ENCODE measurements at places on chromosomes 16 and 17.

DNA sequence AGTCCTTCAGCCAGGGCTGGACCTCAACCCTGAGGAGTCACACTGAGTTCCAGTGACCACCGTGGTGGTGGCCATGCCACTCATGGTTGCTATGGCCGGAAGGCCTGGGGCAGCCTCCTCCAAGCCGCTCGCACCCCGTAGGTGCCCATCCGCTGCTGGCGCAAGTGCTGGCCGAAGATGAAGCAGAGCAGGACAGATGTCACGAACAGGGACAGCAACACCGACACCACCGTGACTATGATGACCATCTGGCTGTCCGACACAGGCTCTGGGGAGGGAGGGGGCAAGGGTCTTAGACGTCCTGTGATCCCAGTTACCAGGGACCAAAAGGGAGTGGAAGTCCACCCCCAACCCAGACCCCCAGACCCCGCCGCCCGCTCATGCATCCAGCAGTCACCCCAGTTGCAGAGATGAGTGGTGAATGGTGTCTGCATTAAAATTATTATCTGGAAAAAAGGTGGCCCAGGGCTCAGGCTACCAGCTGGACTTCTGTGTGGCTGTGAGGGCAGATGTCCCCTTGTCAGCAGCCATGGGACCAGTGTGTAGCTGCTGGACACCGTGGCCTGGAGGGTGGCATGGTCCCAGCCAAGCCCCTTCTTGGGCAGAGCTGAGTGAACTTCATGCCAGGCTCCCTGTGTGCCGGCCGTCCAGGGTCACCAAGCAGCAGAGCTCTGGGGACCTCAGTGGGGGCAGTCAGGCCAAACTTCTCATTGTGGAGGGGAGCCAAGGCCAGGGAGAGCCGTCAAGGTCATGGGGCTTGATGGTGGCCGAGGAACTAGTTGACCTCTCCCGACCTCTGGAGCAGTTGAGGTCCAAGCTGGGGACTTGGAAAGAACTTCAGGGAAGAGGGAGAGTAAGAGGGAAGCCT, 4.7 kb downstream of the PRR29 start:
- DNase-seq: no peak

GRCh38 chr16:55284718-55285099, 39.3 kb upstream of the IRX6 start:
- DNase-seq: no peak

- DNase-seq: no peak
These were observed 48.4 kb downstream of the TOX3 start for GRCh38 chr16:52498328-52499059.

DNA sequence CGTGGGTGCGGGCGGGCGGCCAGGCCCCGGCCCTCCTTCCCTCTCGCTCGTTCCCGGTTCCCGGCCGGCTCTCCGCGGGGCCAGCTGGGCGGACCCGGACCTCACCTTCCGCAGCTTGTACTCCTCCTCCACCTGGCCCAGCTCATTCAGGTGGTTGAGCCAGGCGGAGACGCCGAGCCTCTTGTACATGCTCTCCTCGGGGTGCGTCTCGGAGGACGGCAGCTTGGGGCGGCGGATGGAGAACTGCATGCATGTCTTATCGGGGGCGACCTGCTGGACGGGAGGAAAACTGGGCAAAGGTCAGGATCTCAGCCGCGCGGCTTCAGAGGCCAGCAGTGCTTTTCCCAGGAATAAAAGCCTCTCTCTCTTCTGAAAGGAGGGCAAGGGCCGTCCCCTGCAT, 85.4 kb downstream of the TBC1D16 start:
- no peak for DNase-seq

DNA sequence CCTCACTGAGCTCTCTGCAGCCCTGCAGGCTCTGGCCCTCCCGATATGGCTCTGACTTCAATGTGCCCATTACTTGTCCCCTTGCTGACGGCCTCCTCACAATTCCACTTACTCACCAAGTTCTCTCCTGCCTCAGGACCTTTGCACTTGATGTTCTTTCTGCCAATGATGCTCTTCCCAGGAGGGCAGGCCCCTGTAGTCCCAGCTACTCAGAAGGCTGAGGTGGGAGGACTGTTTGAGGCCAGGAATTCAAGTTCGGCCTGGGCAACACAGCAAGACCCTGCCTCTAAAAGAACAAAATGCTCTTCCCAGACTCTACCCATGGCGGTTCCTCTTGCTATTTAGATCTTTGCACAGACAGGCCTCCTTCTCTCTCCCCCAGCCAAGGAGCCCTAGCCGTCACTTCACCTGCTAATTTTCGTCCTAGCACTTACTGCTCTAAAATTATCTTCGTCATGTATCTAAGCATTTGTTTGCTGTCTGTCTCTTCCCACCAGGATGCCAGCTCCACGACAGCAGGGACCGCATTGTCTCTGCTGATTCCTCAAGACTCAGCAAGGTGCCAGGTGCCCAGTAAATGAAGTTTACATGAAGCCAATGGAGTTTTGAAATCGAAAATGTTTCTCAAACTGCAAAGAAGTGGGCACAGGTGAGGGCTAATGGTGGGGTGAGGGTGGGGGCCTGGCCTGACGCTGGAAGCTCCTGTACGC, 626 bp upstream of the RAI1 start:
- DNase-seq: no peak

DNA sequence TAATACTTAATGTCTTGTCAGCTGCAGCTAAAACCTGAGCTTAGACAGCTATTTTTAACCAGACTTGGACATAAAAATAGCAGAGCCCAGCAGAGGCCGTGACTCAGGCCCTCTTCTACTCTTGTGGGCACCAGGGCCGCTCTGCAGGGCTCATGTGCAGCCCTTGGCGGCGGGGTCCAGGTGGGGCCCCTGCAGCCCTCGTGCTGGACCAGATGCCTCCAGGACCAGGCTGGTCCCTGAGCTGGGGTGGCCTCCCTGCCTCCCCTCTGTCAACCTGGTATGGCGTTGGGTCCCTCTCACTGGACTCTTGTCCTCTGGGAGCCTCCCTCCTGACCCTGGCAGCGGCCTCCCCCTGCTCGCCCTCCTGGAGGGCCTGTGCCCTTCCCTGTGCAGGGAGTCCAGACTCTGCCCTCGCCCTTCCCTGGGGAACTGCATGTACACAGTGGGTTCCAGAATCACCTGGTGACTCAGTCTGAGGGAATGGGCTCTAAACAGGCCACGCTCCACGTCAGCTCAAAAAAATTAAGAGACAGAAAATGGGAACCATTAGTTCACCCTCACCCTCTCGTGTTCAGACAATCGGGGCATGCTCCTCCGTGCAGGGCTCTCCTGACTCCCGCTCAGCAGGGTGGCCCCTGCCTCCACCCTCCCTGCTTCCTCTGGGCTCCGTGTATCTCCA, 9.7 kb downstream of the CDK5R1 start:
- no peak for DNase-seq

DNA sequence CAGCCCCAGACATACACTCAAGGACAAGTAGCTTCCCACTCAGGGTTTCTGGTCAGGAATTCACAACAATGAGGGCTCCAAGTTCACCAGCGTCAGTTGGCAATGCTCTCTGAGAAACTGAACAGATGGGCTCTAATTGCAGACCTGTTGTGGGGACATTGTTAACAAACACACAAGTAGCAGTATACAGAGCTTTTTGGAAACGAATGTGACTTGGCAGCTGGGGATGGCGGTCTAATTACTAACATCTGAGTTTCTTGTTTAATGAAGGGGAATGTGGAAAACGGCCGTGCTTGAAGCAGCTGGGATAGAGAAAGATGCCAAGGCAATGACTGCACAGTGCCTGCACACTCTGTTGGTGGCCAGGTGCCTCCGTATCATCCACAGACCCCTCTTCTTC, 316.1 kb upstream of the IRX3 start:
- no peak for DNase-seq

GRCh38 chr17:50943575-50943933, 77.4 kb upstream of the TOB1 start:
- DNase-seq: no peak

DNA sequence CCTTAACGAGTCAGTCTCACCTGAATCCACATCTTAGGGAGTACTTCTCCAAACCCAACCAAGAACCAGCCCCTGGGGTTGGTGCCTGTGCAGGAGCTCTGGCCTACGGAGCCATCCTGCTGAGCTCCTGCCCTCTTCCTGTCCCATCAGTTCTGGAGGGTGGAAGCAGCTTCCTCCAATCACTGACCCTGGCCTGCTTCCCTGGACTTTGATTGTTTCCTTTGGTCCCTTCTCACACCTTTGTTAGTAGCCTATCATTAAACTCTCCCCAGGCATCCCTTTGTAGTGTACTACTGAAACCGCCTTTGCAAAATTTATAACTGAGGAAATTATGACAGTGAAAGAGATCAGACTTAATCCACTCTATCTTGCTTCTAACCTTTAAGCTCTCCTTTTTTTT, 21.1 kb upstream of the C16orf87 start:
- no peak for DNase-seq

- DNase-seq: no peak
These were observed 2.2 kb downstream of the MMP28 start for GRCh38 chr17:35793257-35793656.

GRCh38 chr16:58393138-58393504, 850 bp downstream of the GINS3 start:
- no peak for DNase-seq

- DNase-seq: no peak
These were observed 25.3 kb downstream of the G6PC3 start for GRCh38 chr17:44095647-44096496.

DNA sequence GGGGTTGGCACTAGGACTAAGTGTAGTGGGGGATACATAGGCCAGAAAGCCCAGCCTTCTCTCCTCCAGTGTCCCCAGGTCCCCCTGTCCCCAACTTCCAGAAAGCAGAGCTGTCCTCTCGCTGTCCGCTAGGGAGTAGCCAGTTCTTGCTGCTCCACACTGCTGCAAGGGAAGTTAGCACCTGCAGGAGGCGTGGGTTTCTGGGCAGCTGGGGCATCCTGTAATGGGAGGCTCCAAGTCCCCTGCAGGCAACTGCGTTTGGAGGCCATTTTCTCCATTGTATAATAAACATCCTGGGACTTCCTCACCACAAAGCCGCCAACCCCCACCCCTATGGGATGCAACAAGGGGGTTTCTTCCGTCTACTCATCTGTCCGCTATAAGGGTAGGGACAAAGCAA, 1.7 kb downstream of the RPRML start:
- no peak for DNase-seq

- no peak for DNase-seq
These were observed 42.8 kb downstream of the TNFRSF13B start for GRCh38 chr17:16929035-16929680.

- no peak for DNase-seq
These were observed 19.9 kb downstream of the MAF start for GRCh38 chr16:79580453-79581191.

- no peak for DNase-seq
These were observed 28.8 kb downstream of the USP22 start for GRCh38 chr17:21013983-21014382.

- DNase-seq: no peak
These were observed 50.3 kb downstream of the KSR1 start for GRCh38 chr17:27506348-27507218.

DNA sequence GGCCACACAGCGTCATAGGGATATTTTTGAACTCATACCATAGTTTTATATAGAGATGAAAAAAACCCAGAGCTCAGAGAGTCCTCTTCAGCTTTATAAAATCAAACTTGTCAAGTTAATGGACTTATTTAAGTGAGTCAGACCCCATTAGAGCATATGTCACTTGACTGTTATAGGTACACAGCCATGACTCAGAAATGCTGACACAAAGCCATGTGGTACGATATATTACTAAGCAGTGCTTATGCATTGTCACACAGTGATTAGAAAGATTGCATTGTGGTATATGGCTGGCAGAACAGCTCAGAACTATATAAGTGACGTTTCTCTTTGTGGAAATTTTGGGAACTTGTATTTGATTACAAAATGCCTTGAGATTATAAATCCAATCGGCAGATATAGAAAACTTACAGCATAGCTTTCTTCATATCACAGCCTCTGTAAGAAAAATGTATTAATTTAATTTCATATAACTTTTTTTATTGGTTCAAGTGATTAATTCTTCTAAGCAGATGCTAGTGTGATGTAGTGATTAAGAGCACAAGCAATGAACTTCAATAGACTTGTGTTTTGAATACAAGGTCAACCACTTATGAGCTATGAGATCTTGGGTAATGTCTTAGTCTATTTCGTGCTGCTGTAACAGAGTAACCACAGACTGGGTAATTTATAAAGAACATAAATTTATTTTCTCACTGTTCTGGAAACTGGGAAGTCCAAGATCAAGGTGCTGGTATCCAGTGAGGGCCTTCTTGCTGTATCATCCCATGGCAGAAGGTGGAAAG, 25.8 kb upstream of the GINS3 start:
- no peak for DNase-seq

DNA sequence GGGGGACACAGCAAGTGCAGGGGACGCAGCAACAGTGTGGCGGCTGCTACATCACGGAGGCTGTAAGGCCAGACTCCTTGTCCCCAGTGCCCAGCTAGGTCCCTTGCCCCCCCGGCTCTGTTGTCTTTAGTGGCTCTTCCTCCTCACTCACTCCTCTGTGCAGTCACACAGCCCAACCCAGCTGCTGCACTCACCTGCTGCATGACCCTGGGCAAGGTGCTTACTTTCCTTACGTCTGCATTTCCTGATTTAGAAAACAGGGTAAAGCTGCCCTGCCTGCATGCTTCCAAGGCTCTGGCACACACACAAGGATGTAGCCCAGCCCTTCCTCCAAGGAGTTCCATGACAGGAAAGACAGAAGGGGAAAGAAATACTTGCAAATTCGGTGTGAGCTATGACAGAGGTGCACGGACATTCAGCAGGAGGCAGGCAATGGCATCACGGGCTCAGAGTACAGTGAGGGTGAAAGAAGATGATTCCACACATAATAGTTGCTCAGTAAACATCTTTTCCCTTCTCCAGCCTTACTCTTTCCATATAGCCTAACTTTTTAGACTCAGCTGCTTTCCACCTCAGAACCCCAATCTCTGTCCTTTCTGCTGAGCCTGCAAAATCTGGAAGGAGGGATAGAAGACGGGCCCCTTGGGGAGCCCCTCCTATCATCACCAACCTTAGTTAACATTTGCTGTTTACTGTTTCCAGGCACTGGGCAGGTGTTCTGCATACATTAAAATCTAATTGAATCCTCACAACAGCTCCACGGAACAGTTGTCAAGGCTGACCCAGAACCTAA, 150.9 kb downstream of the MRM1 start:
- DNase-seq: no peak

GRCh38 chr16:6993544-6993943, 339.1 kb upstream of the RBFOX1 start:
- DNase-seq: no peak

- DNase-seq: no peak
These were observed 4.2 kb downstream of the CDR2 start for GRCh38 chr16:22370038-22370820.

Measured in effector CD4-positive, alpha-beta T cell (primary cell).